ENCODE measurements at places on chromosomes 11 and 22. TPM values are rescaled to one million over a fixed set of nuclear protein-coding genes. Genes with fewer than 3 reads are reported as not detected.

OR5T1 gene
- total RNA-seq: not detected

RGL4 gene
- not detected for total RNA-seq

KRTAP5-11 gene
- total RNA-seq: not detected

MAJIN gene
- 0.33 TPM for total RNA-seq

INPPL1 gene
- 36.8 TPM for total RNA-seq

TMEM45B gene
- 10.0 TPM for total RNA-seq

DNA sequence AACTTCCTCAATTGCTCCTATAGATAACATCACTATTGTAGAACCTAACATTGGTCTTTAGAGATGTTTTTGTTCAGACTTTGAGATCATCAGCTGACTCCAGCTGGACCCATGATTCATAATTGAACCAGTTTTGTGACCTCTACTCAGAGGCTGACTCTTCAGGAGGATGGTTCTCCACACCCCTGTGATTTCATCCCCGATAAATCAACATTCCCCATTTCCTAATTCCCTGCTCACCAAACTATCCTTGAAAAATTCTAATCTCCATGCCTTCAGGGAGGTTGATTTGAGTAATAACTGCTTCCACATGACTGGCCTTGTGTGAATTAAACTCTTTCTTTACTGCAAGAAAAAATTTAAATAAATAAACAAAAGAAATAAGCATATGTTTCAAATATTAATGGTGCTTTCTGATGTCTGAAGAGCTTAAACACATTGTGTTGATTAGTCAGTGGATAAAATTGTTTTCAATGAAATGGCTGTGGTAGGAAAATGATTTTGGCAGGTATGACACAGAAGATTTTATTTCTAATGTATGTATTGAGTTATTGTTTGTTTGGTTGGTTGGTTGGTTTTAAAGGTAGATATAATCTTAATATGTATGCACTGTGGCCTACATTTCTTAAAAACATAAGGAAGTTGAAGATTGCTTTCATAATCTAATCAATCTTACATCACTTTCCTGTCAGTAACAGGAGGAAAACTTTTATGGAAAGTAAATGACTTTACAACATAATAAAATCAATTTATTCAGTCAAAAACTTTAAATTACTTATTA is 427.9 kb upstream of the CCDC179 start:
- H3K27me3 ChIP-seq: no peaks in the 10 kb centered on the region
- no peak for DNase-seq
- no peaks in the 10 kb centered on the region for H3K4me1 ChIP-seq
- no peak overlapping the region for H3K27ac ChIP-seq
- no peaks in the 10 kb centered on the region for H3K36me3 ChIP-seq

GRCh38 chr11:61785837-61786402 is 6.5 kb downstream of the TMEM258 start:
- H3K36me3 ChIP-seq: peaks cover 27% of the 10 kb centered on the region
- H3K4me3 ChIP-seq: no peak overlapping the region
- DNase-seq: no peak
- H3K27ac ChIP-seq: no peak overlapping the region

GRCh38 chr11:114109206-114110090 is 49.9 kb downstream of the ZBTB16 start:
- H3K27ac ChIP-seq: peak overlapping the region; percentile 91
- H3K4me3 ChIP-seq: no peak overlapping the region
- H3K4me1 ChIP-seq: peaks cover 84% of the 10 kb centered on the region
- DNase-seq: no peak

- no peak overlapping the region for H3K27ac ChIP-seq
- no peak for DNase-seq
- no peak overlapping the region for H3K4me3 ChIP-seq
- H3K4me1 ChIP-seq: peaks cover 38% of the 10 kb centered on the region
- H3K36me3 ChIP-seq: no peaks in the 10 kb centered on the region
Observed at GRCh38 chr11:34408580-34409172, 30.1 kb upstream of the CAT start.

- no peaks in the 10 kb centered on the region for H3K36me3 ChIP-seq
- H3K27me3 ChIP-seq: no peaks in the 10 kb centered on the region
- H3K4me3 ChIP-seq: no peak overlapping the region
- no peak for DNase-seq
Observed at GRCh38 chr22:33898121-33898520, 22.2 kb downstream of the LARGE1 start.

DNA sequence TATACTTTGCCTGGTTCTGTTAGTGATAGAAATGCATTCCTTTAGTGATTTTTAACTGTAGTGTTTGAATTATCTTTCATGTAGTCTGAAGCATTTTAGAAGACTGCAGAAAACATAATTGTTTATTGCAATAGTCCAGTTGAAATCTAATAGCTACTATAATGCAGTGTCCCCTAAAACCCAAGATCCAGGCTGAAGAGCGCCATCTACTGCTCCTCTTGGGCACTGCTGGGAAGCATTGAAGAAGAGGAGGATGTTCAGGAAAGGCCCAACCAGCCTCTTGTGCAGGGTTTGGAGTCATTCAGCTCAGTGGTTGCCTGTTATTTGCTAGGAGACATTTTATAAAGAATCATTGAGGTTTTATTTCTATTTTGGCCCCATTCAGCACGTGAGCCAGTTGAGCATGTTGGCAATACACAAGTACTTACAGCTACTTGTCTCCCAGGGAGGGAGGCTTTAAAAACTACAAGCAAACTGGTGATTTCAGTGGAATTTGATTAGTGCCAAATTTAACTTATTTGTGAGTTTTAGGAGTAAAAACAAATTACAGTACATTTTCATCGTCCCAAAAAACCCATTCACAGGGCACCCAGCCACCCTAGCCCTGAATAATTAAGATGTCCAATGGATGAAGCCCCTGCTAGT is 74.9 kb upstream of the HORMAD2 start:
- no peak overlapping the region for H3K4me3 ChIP-seq
- H3K27me3 ChIP-seq: no peaks in the 10 kb centered on the region
- H3K36me3 ChIP-seq: no peaks in the 10 kb centered on the region
- H3K4me1 ChIP-seq: peaks cover 7% of the 10 kb centered on the region
- peak; percentile 41 for DNase-seq

GRCh38 chr22:35322126-35322525 is 22.4 kb downstream of the TOM1 start:
- H3K27ac ChIP-seq: no peak overlapping the region
- DNase-seq: no peak
- H3K36me3 ChIP-seq: no peaks in the 10 kb centered on the region
- H3K4me3 ChIP-seq: no peak overlapping the region
- no peaks in the 10 kb centered on the region for H3K27me3 ChIP-seq

GRCh38 chr22:31148488-31148887 is 8.2 kb upstream of the PLA2G3 start:
- no peaks in the 10 kb centered on the region for H3K27me3 ChIP-seq
- no peaks in the 10 kb centered on the region for H3K36me3 ChIP-seq

All from right lobe of liver (tissue), 6 donors.